Stimulated activated CD8-positive, alpha-beta memory T cell treated with anti-CD3 and anti-CD28 coated beads, Interleukin-15, amount 100 ng/mL, for 1 hour (primary cell): ENCODE measurements at places on chromosomes 1 and 21.

- DNase-seq = no peak
Observed at GRCh38 chr1:33036051-33036525, 595 bp downstream of the AK2 start.

- no peak for DNase-seq
Observed at GRCh38 chr1:23478896-23479665, 4.9 kb downstream of the ASAP3 start.

DNA sequence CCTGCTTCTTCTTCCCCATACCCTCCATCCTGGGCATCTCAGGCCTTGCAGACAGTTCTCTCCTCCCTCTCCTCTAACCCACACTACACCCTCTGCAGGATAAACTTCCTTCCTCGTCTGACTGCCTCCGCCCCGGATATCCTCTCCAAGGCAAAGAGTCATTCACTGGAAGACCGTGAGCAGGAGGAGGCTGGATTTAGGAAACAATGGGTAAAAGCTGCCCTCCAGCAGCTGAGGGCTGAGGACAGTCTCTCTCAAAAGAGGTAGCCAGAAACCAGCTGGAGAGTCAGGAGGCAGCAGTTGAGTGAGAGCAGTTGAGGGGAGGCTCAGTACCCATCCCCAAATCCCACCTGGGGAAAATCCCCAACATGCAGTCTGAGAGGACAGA, 1.4 kb downstream of the CSRP1 start:
- DNase-seq = no peak

- DNase-seq = no peak
Observed at GRCh38 chr1:39509360-39510009, 18.0 kb downstream of the BMP8A start.

DNA sequence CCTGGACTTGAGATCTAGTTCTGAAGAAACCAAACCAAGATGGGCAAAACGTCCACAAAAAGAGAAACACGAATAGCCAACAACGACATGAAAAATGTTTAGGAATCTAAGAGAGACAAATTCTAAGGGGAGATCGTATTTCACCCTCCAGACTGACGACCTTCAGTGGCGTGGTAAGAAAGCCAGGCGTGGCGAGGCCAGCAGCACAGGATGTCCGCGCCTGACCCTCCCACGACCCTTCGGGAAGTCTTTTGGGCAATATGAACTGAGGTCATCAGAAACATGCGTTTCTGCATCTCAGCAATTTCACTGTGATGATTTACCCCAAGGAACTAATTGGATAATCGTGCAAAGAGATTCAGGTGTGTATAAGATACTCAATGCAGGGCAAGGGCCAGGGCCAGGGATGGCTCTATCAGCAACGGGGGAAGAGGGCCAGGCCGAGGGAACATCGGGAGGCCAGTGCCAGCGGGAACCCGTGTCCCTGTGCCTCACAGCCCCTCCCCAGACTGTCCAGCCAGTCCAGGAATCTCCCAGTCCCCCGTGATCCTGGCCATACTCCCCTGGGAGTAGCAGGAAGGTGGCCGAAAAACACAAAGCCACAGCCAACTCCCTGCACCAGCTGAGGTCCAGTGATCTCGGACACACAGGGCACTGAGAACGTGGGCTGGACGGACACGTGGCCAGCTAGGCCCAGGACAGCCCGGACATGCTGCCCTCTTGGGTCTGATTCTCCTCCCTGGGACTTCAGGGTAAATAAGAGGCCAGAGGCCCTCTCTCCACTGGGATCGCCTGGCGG, 53.6 kb upstream of the ADARB1 start:
- no peak for DNase-seq

GRCh38 chr1:1371746-1372711, 3.0 kb downstream of the AURKAIP1 start:
- peak; percentile 67 for DNase-seq

DNA sequence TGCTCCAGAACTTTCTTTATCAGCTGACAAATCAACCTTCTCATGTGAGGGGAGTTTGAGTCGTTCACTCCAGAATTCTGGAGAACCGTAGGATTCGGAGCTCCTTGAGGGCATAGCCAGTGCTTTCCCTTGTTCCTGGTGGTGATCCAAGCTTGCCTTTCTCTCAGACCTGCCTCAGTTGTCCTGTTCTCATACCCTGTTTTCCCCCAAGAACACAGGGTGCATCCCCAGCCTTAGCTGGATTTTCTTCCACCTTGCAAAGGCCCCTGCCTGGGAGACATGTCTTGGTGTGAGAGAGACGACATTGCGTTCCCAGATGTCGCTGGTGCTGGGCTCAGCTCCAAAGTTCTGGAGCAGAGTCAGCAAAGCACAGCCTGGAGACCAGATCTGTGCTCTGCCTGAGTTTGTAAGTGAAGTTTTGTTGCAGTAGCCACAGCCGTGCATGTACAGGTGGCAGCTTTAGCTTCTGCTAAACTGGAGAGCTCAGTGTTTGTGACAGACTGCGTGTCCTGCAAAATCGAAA, 40.0 kb downstream of the ABCG1 start:
- no peak for DNase-seq

DNA sequence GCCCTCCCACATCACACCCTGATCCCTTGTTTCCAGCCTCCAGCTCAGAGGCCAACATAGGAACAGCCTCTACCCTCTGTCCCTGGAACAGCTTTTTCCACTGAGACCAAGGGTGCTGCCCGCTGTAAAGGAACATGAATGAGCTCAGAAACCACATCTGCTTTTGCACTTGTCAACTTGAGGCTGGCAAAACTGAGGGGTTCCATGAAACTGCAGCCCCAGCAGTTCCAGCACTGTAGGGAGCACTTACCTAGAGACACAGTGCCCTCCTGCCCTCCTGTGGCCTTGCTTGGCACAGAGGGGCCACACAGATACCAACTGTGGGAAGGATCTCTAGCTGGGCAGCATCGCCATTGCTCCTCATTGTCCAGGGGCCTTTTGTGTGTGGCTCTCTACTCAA, 51.7 kb downstream of the ITPKB start:
- no peak for DNase-seq

GRCh38 chr1:3306583-3307291, 147.7 kb upstream of the ARHGEF16 start:
- DNase-seq = no peak

DNA sequence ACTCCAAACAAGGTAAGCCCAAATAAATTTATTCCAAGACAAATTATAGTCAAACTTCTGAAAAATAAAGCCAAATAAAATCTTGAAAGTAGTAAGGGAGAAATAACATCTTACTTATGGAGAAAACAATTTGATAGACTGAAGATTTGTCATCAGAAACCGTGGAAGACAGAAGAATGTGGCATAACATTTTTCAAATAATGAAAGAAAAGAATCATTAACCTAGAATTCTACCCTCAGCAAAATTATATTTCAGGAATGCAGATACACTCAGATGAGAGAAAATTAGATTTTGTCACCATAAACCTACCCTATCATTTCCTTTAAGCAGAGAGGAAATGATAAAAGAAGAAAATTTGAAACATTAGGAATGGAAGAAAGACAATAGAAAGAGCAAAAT, 27.3 kb upstream of the PADI1 start:
- no peak for DNase-seq

- DNase-seq = no peak
Observed at GRCh38 chr1:245770156-245770555, 615.4 kb downstream of the KIF26B start.

GRCh38 chr1:153888533-153888932, 34.2 kb downstream of the GATAD2B start:
- DNase-seq = no peak

- no peak for DNase-seq
Observed at GRCh38 chr1:25011943-25012638, 82.0 kb upstream of the RUNX3 start.

DNA sequence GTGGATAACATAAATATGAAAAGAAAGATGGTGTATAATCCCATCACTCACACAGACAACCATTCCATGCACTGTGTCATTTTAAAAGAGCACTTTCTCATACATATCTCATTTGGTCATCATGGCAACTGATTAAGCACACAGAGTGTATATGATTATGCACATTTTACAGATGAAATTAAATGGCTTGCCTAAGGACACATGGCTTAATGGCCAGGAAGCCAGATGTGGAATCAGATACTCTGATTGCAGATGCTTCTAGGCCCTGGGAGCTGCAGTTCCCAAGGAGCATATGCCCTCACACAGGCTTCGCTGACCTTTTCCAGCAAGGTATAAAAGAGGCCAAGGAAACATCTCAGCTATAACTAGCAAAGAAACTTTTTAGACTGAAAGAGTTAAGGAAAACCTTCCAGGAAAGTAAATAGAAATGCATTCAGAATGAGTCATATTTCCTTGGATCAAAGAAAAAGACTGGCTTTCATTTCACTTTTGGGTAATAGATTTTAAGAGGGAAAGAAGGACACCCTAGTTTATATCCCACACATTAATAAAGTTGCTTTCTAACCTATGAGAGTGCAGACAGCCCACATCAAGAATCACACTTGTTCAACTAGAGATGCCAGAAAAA, 19.6 kb upstream of the FAM89A start:
- DNase-seq = no peak

DNA sequence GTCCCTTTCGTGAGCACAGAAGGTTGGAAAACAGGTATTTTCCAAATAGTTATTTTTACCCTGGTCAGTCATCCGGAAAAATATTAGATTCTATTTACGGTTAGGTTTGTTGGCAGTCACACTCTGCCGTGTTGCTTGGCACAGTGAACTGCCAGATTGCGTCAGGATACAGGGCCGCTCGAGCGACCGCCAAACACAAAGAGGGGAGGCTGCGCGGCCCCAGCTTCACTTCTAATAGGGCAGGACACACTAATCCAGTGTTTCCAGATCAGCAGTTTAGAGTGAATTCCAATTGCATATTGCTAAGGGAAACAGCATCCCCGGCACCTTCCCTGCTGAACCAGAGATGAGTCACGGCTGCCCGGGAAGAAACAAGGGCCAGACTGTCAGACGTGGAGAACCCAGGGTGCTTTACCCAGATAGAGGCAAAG, 22.9 kb downstream of the UMODL1 start:
- DNase-seq = no peak

GRCh38 chr1:171250263-171250662, 2.0 kb downstream of the FMO1 start:
- no peak for DNase-seq
